ENCODE measurements at places on chromosomes 6 and 20. TPM values are rescaled to one million over a fixed set of nuclear protein-coding genes. Genes with fewer than 3 reads are reported as not detected.
A peak's percentile ranks its signal among the peaks of the same experiment; 100 is the strongest.

TUBB2A gene
- 167 TPM for total RNA-seq

ITPR3 gene
- 16.0 TPM for total RNA-seq

MAFB gene
- 1.6 TPM for total RNA-seq

ZSCAN31 gene
- total RNA-seq, result 6.7 TPM

MOXD1 gene
- 83.6 TPM for total RNA-seq

HTR1E gene
- not detected for total RNA-seq

TNFAIP3 gene
- total RNA-seq, result 2.9 TPM

MAS1 gene
- total RNA-seq, result not detected

TNF gene
- total RNA-seq, result not detected

C6orf132 gene
- 0.14 TPM for total RNA-seq

EHMT2 gene
- total RNA-seq, result 202 TPM

ZBTB12 gene
- total RNA-seq, result 60.8 TPM

ENPP3 gene
- total RNA-seq, result 0.14 TPM

SLC4A11 gene
- total RNA-seq, result 0.55 TPM

RIMS1 gene
- 4.5 TPM for total RNA-seq

DNA sequence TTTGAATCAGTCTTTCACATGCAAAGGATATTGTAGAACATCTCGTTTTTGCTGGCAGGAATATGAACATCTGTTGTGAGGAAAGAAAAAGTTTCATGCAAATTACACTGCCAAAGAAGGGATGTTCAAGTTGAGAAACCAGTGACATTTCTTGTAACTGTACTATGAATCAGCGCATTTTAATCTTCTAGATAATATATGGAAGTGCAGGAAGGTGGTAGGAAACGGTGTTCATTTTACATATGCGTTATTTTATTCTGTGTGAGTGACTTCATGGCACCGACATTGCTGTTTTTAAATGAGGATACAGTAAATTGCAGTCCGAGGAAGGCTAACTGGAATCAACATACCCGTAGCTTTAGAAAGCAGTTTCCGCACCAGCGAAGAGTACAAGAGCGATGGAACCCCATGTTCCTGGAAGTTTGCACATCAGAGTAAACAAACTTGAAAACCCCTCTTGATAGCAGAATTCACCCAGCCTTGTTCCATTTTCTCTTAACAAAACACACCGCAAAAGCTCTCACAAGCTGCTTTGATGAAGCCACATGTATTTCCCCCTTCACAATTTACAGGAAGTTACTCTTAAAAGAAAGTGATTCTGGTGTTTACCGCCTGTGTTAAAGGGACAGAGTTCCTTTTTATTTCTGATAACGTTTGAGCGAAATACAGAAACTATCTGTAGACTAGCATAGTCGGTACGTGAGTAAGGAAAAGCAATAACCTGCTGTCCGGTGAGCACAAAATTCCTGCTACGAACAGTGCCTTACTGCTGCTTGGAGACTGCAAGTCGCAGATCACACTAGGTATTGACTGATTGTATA lies 11.5 kb downstream of the PRDM1 start:
- no peak for DNase-seq

DNA sequence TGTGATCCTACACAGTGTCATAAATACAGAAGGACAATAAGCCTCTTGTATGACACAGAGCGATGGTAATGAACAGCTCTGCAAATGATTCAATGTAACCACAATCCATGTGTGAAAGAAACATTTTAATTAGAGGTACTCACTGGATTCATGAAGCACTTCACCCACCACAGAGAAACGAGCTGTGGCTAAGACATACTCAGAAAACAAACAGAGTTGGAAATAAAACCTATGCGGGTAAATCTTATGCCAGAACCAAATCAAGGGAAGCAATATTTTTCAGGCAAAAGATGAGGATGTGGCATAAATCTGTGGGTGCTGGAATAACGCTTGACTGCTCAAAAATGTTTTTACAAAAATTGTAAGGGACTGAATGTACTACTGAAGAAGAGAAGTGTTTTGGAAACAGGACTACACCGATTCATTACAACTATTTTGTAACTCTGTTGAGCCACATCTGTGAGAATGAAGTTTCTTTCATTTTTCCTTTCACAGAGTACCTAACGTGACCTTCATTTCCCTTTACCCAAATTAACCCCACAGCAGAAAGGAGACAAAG lies 112.1 kb downstream of the WDR27 start:
- no peak for DNase-seq

GRCh38 chr6:107786709-107787588 lies 37.2 kb downstream of the SCML4 start:
- DNase-seq, result no peak

- peak; percentile 57 for DNase-seq
These were observed 22.0 kb upstream of the SLC2A12 start for GRCh38 chr6:134074151-134075055.

- DNase-seq, result no peak
These were observed 18.7 kb downstream of the ADRM1 start for GRCh38 chr20:62321521-62321948.

GRCh38 chr6:168042426-168043192 lies 36.4 kb downstream of the FRMD1 start:
- no peak for DNase-seq

DNA sequence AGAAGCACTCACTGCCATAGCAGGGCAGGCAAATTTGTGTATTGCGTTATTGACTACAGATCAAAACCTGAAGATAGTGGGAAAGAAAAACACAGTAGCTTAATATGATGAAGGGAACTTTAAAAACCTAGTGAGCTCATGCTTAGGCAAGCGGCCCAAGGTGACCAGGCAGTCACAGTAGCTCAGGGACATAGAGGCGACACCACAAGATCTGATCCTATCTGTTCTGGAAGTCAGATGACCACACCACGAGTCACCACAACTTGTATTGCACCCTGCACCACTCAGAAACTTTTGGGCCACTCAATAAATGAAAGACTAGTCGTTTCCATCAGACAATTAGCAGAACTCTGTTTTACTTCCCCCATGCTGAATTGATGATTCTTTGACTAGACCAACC lies 4.9 kb downstream of the CLIC5 start:
- DNase-seq, result no peak

- no peak for DNase-seq
These were observed 41.7 kb downstream of the RNF24 start for GRCh38 chr20:3973705-3974104.

- no peak for DNase-seq
These were observed 36.4 kb upstream of the MC3R start for GRCh38 chr20:56212091-56212490.

GRCh38 chr20:24968278-24968800 lies 19.3 kb downstream of the CST7 start:
- no peak for DNase-seq

DNA sequence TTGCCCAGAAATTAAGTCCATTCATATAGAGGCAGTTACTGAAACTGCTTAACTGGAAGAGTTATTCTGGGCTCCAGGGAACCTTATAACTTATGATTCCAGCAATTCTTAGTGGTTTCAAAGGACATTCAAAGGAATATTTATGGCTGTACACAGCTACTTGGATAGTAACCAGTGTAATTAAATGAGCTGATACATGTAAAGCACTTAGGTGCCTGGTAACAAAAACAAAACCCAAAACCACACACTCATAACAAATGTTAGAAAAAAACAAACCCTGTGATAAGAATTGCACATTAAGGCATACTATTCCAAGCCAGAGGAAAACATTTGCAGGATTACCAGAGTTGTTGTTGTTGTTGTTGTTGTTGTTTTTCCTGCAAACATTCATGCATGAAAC lies 51.5 kb downstream of the STK4 start:
- DNase-seq, result no peak

DNA sequence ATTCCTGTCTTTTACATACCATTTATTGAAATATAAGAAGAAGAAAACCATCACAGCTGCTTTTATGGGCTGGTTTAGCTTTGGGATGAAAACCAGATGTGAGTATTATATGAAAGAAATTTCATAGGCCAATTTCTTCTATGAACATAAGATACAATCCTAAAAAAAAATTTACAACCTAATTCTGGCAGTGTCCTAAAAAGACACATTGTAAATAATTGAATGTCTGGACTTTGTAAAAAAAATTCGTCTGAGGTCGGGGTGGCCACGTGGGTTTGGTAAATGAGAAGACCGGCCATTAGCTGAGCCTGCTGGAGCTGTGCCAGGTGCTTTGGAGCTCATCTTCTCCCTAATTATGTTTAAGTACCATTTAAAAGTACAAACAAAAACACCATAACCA lies 26.8 kb downstream of the DACT2 start:
- no peak for DNase-seq

DNA sequence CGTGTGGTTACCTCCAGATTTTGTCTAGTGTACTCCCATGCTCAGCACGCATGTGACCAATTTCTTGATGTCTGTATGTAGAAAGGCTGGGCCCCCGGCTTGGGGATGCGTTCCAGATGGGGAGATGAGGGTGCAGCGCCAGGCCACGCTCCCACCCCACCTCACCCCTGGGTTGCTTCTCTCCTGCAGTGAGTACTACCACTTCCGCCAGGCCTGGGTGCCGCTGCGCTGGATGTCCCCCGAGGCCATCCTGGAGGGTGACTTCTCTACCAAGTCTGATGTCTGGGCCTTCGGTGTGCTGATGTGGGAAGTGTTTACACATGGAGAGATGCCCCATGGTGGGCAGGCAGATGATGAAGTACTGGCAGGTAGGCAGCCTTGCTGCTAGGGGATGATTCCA lies 11.5 kb upstream of the SRF start:
- DNase-seq, result no peak

DNA sequence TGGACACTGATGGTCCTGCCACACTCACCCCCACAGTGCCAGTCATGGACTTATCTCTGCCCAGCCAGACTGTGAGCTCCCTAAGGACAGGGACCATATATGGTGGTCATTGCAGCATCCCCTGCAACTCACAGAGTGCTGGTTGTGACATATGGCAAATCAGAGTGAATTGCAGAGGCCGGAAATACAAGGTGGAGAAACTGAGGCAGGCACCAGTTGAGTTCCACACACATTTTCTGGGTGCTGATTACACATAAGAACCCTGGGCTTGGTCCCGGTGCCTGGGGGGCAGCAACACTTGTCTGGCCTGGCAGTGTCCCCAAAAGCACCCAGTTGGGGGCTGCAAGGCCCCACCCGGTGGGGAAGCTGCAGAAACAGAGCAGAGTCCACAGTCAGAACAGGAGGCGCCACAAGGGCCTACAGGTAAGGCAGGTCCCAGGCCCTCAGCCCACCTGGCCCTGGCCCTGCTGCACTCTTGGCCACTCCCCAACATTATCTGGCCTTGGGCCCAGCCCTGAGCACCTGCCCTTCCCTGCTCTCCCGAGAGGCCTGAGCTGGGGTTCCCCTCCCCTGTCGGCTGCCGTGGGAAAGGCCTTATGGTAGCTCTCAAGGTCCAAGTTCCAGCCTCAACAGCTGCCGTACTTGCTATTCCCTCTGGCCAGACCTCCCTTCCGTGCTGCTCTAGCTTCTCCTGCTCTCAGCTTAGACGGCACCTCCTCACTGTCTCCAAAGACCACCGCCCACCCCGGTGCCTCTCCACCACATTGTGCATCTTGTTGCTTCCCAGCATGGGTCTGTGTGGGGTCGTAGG lies 140.8 kb upstream of the PTPN1 start:
- DNase-seq, result no peak

- no peak for DNase-seq
These were observed 6.4 kb upstream of the CST7 start for GRCh38 chr20:24942679-24943078.

DNA sequence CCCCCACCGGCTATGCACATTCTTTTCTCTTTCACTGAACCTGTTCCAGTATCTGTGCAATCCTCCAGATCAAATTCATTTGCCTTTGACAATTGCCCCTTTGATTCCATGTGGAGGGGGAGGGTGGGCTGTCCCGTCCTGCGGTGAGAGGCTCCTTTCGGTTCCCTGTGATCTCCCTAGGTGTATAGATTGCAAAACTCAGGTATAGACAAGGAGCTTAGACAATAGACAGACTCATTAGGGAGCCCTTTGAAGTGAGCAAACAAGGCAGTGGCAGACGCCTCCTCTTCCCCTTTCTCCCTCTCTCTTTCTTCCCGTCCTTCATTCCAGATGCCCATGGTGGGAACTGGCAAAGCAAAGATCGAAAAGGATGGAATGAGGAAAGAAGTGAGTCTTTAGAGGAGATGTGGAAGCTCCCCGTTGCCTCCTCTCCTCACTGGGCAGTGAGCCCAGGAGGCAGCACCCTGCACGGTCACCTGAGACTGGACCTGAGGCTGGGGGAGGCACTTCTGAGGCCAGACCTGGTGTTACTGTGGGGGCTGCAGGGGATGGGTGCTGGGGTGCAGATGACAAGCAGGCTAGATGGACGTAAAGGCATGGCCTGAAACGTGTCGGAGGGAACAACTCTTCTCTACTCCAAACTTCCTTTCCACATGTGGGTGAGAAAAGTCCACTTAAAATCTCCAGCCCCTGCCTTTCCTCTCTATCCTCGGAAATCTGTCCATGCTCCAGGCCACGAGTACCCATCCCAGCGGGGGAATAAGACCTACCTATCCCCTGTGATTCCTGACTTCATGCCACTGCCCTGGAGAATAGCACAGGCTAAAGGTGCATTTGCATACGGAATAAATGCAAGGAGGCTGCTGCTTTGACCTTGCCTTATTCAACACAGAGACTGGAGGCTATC lies 256.6 kb upstream of the FOXQ1 start:
- no peak for DNase-seq

DNA sequence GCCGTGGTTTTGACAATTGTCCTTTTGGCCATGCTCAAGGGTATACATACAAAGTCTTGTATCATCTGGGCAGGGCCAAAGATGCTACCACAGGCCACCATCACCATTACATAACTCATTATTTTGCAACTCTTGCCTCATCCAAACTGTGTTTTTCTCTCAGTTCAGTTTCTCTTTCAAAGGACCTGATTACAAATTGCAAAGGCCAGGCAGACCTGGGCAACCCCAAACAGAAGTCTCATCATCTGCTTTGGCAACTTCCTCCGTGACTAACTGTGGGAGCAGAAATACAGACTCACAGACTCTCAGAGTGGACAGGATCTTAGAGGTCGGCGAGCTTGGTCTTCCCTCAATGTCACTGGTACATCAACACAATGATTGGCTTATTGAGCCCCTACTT lies 117.8 kb upstream of the NEDD9 start:
- DNase-seq, result no peak

GRCh38 chr20:59147586-59147985 lies 16.0 kb upstream of the ZNF831 start:
- DNase-seq, result no peak

DNA sequence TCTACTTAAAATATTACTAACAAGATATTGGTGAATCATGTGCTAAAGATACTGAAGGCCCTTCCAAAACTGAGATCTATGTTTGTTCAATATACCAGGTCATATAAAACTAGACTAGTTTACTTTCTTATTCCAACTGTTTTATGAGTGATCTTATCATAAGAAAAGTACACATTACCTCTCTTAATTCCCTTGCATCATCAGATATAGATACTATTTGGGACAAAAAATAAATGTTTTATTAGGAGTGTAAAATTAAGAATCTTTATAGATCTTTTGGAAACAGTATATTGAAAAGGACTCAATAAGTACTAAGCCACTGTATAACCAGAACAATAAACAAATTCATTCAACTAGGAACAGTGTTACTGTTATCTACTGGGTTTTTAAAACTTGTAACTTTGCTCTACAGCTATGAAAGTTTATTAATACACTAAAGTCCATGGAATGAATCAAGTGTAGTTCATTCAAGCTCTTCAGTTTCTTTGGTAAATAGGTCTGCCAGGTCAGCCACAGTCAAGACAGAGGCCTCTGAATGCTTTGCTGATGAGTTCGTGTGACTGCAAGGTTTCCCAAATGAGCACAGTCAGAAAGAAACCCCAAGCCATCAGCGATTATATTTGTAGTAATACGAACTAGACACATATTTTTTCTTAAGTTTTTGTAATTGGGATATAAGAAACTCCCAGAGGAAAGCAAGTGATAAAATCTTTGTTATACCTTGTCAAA lies 71.8 kb upstream of the FBXO30 start:
- DNase-seq, result no peak

Measured in neural crest cell (in vitro differentiated cells).